Activated CD4-positive, alpha-beta T cell treated with anti-CD3 and anti-CD28 coated beads, Interleukin-2, amount 10 ng/mL, durations not matched to agents 7 days and 5 days (primary cell): ENCODE measurements at places on chromosomes 16 and 17.

DNA sequence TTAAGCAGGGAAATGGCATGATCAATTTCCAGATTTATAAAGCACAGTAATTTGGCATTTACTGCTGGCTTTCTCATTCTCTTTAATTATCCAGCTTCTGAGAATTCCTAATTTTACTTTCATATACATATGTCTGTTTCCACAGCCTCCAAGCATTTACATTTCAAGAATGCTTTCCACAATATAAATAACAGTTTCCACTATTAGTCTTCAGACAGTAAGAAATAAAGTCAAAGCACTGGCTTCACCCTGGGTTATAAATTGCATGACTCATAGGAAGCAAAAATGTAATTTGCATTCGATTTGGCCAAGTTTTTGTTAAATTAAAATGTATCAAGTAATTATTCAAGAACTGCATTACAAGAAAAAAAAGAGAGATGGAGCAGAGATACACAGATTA, 53.5 kb downstream of the MPHOSPH6 start:
- no peak for DNase-seq

DNA sequence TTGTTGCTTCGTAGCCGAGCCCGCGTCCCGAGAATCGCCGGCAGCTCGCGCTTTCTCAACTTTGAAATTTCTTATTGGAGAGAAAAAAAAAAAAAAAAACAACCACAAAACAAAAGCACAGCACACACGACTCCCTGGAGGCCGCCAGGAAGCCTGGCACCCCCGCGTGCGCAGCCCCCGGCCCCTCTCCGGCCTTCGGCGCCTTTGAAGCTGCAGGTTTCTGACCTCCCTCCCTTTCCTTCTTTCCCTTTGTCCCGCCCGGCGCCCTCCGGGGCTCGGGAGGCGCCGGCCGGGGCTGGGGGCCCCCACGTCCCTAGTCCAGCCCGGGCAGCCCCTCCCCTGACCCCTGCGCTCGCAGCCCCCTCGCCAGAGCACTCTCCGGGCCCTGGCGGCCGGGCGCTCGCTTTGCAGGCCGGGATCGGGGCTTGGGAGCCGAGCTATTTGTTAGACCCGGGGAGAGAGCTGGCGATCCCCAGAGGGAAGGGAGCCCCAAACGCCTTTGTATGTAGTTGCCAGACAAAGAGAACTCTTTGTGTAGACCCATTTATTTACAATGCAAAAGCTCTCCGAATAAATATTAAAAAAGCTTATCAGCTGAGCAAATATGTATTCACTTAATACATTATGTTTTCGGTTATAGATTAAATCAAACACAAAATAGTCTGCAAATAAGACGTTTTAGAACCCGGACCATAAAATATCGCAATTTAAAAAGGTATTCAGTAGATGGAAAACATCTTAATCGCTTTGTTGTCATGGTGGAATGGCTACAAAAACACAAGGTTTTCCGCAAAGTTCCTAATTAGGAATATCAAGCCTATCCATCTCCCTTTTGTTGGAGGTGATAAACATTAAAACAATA, 2.3 kb downstream of the BAHCC1 start:
- DNase-seq, result no peak

GRCh38 chr17:8426094-8426720, 9.5 kb upstream of the NDEL1 start:
- no peak for DNase-seq

DNA sequence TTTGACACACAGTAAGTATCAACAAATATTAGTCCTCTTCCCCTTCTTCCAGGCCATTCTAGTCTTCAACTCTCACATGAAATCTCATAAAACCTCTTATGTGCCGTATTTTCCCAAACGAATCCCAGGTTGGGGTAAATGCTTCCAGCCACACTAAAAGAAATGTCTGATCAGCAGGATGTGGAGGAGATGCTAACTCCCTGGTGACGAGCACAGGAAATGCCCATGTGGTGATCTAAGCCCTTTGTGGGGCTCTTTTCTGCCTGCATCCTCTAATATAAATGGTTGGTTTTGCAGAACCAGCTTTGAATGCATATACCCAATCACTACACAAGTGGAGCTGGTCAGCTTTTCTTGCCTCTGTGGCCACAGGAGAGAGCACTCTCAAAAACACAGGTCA, 498.2 kb upstream of the ERCC4 start:
- no peak for DNase-seq

DNA sequence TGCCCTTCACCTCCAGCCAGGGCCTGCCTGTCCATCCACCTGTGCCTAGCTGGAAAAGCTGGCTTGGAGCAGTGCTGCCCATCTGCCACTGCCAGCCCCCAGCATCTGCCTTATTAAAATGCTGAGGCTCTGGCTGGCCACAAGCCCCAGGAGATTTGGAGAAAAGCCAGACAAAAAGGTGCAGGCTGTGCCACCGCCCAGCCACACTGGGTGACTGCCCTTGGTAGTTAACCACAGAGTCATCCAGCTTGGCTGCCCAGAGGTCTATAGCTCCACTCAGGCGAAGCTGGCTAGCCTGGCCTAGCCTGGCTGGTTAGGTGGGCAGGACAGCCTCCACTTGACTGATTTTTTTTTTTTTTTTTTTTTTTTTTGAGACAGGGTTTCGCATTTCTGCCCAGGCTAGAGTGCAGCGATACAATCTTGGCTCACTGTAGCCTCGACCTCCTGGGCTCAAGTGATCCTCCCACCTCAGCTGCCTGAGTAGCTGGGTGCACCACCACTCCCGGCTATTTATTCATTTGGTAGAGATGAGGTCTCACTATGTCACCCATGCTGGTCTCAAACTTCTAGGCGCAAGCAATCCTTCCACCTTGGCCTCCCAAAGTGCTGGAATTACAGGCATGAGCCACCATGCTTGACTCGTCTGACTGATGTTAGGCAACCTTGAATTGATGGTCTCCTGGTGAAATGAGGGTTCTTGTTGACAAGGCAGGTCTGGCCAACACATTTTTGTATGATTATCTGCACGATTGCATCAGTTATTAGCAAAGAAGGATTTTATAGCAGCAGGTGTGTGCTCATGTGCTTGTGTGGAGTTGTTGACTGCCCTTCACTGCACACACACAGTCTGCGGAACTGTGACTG, 103.8 kb downstream of the RAB11FIP4 start:
- no peak for DNase-seq

GRCh38 chr16:20918486-20919239, 18.1 kb downstream of the LYRM1 start:
- no peak for DNase-seq

DNA sequence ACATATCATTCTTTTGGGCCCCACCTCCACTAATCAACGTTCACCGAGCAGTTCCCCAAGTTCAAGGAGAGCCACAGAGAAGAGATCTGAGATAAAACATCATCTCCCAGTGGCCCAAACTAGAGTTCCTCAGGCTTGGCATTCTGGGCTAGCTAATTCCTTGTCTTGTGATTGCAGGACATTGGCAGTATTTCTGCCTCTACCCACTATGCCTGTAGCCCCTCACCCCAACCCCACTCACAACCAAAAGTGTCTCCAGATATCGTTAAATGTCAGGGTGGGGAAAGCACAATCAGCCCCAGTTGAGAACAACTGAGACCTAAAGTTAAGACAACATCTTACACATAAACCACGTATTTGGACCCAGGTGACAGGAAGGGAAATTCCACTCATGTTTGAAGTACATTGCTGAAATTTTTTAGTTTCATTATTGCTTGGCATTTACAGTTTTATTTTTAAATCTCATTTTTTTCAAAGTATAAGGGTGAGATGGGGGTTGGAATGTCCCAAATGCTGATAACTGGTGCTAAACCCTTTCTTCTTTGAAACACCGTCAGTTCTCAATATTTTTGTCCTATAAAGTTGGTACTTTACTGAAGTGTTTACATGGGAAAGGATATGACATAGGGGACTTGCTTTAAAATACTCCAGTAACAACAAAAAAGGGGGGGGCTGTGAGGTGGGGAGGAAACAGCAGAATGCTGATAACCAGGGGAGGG, 13.6 kb downstream of the ZC3H7A start:
- DNase-seq, result peak; percentile 66

DNA sequence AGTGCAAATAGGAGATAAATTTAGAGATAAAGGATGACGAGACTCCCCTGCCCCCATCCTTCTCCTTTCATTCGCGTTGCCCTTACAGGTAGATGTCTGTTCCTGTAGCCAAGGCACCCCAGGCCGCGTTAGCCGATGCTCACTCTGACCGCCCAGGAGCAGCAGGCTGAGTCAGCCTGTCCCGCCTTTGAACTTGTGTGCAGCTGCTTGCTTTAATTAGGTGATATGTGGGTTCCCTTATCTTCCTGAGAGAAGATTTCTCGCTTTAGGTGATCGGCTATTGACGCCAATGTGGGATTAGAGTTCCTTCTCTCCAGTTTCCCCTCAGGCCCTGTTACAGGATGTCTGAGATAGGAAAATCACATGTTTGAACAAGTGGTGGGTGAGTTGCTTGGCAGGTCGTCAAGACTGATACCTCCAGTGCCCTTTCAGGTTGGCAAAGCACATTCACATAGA, 119.5 kb downstream of the MSI2 start:
- no peak for DNase-seq

GRCh38 chr16:62564291-62564690, 528.1 kb upstream of the CDH8 start:
- DNase-seq, result no peak

DNA sequence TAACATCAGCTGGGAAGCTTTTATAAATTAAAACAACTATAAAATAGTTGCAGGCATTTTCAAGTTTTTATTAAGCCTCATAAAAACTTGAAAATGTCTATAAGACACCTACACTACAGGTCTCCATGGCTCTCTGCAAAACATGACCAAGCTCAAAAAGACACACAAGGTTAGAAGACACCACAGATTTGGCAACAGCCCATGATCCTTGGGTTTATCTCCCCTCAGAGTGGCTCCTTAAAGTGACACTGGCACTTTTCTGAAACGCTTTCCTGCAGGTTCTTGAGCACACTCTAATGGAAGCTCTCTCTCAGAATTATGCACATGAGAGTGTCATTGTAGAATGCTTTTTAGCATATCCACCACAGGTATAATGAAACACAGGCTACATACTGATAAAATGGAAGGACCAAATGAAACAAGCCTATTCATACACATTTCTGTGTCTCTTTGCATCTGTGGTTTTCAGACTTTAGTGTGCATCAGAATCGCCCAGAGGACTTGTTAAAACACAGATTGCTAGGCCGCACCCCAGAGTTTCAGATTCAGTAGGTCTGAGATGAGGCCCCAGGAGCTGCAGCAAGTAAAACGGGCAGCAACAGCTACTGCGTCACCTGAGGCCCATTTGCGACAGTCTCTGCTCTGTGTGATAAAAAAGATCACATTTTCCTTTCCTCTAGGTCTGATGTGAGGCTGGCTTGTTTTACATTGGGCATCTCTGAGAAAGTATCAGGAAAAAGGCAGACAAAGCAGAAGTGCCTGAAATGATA, 75.0 kb upstream of the WSB1 start:
- no peak for DNase-seq

DNA sequence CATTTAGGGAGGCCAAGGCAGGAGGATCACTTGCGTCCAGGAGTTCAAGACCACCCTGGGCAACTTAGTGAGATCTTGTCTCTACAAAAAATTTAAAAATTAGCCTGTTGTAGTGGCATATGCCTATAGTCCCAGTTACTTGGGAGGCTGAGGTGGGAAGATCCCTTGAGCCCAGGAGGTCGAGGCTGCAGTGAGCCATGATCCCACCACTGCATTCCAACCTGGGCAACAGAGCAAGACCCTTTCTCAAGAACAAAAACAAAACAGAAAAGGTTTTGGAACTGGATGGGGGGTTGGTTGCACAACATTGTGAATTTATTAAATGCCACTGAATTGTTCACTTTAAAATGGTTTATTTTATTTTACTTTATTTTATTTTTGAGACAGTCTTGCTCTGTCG, 21.2 kb downstream of the PLXDC1 start:
- DNase-seq, result no peak

GRCh38 chr17:58947824-58948223, 158.9 kb downstream of the TRIM37 start:
- no peak for DNase-seq

DNA sequence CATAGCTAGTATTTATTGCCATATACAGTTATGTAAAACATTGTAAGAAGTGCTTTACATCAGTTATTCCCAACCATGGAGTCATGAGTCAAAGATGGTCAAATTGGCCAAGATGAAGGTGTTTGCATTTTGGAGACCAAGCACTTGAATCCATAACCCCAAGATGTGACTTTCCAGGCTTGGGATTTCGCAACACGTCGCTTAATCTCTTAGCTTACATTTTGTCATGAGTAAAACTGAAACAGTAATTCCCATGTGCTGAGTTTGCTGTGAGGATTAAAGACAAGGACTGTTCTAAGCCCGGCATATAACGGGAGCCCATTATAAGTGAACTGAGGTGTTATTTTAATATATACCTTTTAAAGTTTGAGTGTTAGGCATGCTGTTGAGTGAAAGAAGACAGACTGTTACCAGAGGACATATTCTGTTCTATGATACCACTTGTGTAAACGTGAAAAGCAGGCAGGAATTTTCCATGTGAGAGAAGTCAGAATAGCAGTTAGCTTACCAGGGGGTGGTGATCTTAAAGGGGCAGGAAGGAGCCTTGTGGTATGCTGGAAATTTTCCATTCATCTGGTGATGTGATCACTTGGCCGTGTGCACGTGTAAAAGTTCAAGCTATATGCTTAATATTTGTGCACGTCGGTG, 484.9 kb downstream of the WWOX start:
- DNase-seq, result no peak

DNA sequence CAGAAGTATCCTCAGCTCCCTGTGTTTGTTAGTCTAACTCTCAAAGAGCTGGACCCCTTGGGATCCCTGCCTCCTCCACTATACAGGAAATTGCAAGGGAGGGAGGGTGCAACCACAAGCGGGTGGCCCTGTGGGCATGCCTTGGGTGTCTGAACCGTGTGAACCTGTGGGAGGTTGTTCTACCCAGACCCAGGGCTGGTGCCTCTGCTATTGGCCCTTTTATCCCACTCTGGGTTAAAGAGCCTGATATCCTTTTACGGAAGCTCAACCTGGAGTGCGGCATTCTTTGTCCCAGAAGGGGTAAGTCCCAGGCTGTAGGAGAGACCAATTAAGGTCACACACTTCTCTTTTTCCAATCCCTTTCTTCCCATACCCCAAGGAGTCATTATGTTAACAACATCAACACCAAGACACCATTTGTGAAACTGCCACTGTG, 53.4 kb downstream of the ARSG start:
- peak; percentile 65 for DNase-seq

- DNase-seq, result no peak
Measured at GRCh38 chr16:82943371-82943770, 316.6 kb downstream of the CDH13 start.

- no peak for DNase-seq
Measured at GRCh38 chr17:28407974-28408306, 1.9 kb upstream of the SLC46A1 start.

DNA sequence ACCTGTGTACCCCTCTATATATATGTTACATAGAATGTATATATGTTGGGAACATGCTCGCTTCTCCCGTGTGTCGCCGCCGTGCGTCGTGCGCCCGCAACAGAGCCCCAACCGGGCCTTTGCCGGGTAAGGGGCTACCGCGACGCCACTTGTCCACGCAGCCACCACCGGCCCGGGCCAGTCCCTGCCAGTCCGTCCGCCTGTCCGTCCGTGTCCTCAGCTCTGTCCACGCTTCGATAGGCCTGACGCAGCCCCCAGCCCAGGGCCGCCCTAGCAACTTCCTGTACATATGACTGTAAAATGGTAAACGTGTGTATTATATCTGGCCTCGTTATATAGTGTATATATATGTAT, 25.9 kb downstream of the SREBF1 start:
- DNase-seq, result no peak
